ENCODE measurements at places on chromosomes 2 and 18.

DNA sequence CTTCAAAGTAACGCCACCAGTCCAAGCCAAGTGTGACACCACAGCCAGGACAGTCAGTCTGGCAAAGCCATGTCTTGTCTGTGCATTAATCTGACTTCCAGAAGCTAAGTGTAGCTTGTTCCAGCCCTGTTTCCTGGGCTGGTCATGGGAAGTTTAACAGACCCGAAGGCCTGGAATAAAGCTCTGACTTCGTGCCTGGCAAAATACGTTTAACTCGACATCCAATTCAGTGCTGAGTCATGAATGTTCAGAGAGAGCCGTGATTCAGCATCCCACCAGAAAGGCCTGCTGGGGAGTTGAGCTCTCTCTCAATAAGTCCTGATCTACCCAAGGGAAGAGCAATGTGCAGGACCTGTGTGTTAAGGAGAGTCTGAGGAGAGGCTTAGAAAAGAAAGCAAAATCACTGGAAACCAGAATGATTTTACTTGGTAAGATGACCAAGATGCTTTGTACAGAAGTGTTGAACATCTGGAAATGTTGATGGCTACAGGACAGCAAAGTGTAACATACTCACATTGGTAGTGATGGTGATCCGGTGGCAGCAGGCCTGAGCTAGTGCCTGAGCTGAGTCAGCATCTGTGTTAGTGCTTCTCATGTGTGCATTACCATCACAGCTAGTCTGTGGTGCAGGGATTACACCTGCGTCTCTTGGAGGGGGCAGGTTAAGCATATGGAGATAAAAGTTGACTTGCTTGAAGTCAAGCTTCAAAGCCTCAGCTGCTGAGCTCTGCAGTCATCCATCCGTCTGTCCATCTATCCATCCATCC lies 743.7 kb upstream of the HS6ST1 start:
- DNase-seq: no peak

DNA sequence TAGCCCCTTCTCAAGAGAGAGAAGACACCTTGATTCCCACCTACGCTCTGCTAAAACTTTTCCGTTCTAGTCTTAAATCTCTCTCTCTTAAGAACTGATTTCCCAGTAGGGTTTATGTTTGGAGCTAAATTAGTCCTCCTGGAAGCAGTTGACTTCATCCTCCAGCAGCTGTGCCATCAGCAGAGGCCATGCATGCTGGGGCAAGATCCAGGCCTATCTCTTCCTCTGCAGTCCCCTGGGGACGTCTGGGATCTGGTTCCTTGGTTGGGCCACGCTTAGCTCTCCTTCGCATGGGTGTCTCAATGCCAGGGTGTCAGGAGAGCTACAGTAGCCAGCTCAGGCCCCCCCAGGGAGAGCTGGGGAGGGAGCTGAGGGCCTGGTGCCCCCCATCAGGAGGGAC lies 49.7 kb downstream of the HPCAL1 start:
- no peak for DNase-seq

- no peak for DNase-seq
These were observed 207.3 kb downstream of the TRIB2 start for GRCh38 chr2:12923907-12924610.

- DNase-seq: no peak
These were observed 33.5 kb downstream of the PTPN18 start for GRCh38 chr2:130389358-130389757.

DNA sequence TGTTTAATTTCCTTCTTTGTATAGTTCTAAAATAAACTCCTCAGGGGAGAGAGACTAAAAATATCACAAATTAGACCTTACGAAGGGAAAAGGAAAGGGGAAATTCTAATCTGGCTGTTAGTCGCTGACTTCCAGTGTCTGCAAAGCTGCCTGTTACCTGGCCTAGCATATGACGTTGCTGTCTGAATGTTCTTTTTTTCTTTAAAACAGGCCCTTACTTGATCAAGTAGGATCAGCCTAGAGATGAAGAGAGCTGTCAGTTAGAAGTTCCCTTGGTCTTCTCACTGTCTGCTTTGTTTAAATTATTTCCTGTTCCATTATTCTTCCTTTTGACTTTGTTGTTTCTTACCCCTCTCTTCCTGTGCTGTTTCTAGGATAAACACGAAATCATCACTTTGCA lies 11.2 kb downstream of the NCK2 start:
- DNase-seq: peak; percentile 69

- no peak for DNase-seq
These were observed 49.4 kb downstream of the RHOB start for GRCh38 chr2:20496076-20496872.
